ENCODE measurements at places on chromosomes 6 and 20.
A peak's percentile ranks its signal among the peaks of the same experiment; 100 is the strongest.

- DNase-seq: peak; percentile 3
These were observed 279.9 kb downstream of the SLC35F1 start for GRCh38 chr6:118186672-118187567.

- DNase-seq: no peak
These were observed 6.8 kb upstream of the RBL1 start for GRCh38 chr20:37102571-37102970.

GRCh38 chr20:49281059-49281912 is 3.4 kb upstream of the ZNFX1 start:
- peak; percentile 45 for DNase-seq

GRCh38 chr6:166786704-166787293 is 159.7 kb upstream of the RPS6KA2 start:
- peak; percentile 70 for DNase-seq

- no peak for DNase-seq
These were observed 39.6 kb downstream of the RAB44 start for GRCh38 chr6:36737043-36737785.

DNA sequence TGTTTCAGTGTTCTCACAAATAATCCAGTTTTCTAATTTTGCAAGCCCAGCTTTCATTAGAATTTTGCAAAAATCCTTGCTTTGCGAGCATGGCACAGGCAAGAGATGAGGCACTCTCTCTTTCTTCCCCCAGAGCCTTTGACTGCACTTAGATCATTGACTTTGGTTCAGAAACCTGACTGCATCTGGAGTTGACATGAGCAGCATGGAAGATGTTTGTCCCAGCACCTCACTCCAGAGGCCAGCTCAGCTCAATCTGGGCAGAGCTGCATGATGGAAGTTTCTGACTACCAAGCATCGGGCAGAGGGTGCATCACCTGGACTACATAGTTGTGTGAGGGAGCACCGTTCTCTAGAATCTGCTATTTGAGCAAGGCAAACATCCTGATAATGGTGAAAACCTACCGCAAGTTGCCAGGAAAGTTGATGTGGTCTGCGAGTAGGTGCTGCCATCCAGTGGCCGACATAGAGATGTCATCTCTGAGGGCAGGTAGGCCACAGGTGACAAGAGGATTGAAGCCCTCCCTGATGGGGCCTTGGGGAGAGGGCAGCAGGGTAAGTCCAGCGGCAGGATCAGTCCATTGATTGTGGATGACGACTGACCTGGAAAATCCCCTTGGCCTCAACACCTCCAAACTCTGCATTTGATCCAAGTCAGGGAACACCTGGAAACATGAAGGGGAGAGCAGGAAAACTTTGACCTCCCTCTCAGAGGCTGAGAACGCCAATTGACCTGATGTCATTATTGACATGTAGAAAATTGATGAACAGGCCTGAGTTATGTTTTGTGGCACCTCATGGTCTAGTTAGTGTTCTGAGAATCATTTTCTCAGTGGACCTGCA is 3.8 kb upstream of the LPA start:
- no peak for DNase-seq

DNA sequence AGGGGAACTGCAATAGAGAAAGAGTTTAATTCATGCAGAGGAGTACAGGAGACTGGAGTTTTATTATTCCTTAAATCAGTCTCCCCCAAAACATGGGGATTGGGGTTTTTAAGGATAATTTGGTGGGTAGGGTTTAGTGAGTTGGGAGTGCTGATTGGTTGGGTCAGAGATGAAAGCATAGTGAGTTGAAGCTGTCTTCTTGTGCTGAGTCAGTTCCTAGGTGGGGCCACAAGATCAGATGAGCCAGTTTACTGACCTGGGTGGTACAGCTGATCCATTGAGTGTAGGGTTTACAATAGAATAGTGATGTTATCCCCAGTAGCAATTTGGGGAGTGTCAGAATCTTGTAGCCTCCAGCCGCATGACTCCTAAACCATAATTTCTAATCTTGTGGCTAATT is 29.1 kb downstream of the GPX6 start:
- DNase-seq: no peak

- no peak for DNase-seq
These were observed 62.6 kb upstream of the GGTLC1 start for GRCh38 chr20:24051160-24051559.

DNA sequence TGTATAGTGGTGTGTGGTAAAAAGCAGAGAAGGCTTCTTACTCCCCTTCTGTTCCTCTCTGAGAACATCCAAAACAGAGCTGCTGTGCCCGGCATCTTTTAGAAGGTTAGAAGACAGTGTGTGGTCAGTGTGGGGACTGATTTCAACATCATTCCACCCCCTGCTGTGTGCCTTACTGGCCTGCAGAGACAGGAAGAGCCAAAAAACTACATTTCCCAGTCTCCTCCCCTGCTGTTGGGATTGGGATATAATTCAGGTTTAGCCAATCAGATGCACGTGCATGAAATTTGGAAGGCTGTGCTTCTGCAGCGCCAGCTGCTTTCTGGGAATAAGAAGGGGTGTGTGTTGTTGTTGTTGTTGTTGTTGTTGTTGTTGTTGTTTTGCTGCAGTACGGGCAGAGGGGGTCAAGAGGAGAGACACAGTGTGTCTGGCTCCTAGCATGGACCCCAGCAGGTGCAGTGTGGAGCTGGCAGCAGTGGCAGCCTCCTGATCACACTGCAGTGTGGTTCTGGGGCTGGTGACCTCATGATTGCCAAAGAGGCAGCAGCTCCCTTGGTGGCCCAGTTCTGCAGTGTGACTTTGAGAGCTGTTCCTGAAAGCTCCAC is 74.7 kb downstream of the MRPL14 start:
- peak; percentile 77 for DNase-seq

DNA sequence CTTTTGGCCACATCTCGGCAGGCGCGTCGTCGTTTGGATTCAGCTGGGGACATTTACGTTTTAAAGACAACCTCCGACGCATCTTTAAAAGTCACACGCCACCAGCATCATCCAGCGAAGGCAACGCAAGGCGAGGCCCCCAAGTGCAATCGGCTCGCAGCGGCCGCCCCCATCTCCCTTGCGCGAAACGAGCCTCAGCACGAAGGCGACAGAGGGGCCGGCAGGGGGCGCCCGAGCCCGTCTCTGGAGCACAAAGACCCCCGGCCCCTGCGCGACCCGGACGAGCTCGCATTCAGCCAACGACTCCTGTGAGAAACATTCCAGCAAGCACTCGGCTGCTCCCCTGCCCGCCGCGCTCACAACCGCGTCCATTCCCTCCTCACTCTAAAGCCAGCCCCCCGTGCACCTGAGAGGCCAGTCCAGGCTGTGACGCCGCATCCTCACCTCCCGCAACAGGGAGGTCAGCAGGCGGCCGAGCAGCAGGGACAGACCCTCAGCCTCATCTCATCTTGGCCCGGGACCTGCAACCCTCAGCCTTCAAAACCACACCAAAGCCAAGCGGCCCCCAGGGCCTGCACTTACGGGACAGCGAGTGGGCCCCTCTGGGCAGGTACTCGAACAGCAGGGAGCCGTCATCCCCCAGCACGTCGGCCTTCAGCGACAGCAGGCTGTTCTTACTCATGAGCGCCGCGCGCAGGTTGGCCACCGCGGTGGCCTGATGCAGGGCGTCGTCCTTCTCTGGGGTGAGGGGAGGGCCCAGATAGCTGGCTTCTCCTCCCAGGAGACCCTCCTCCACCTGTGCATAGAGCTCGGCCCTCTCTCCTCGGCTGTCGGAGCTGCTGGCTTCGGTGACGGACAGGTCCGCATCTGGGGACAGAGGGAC is 35.8 kb downstream of the SLC2A4RG start:
- DNase-seq: no peak

- DNase-seq: no peak
These were observed 58.9 kb upstream of the IFNGR1 start for GRCh38 chr6:137277971-137278637.
